Stimulated activated CD4-positive, alpha-beta T cell treated with anti-CD3 and anti-CD28 coated beads, Interleukin-2, amount 100 ng/mL, for 24 hours (primary cell): ENCODE measurements at places on chromosomes 6 and 20.

GRCh38 chr6:14102383-14102782 lies 15.2 kb upstream of the CD83 start:
- DNase-seq: no peak

DNA sequence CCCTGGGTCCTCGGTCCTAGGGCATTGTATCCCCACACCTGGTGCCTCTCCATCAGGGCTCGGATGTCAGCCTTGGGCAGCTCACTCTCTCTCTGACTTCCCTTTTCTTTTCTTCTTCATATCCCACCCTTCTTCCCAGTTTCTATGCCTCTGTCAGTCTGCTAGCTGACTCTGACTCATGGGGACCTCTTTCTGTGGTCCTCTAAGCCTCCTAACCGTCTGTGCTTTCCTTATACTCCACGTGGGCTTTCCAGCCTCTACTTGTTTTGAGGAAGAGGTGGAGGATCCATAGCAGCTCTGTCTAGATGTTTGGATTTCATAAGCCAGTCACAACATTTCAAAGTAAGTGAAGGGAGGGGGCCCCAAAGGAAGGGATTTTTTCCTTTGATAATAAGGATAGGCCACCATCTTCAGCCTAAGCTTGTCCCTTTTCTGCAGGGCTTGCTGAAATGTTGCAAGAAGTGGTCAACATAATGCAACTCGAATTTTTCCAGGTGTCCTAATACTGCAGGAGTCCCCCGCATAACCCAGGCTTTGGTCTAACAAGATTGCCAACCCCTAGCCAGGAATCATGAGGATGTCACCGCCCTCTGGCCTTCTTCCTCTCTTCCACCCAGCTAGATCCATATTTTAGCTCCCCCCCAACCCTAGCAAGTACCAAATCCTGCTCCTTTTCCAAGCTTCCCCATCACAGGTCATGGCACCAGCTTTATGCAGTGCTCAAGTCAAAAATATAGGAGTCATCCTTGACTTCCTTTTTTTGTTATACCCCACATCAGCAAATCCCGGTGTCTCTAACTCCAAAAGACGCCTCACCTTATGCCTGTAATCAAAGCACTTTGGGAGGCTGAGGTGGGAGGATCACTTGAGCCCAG lies 8.7 kb upstream of the PLTP start:
- DNase-seq: no peak

DNA sequence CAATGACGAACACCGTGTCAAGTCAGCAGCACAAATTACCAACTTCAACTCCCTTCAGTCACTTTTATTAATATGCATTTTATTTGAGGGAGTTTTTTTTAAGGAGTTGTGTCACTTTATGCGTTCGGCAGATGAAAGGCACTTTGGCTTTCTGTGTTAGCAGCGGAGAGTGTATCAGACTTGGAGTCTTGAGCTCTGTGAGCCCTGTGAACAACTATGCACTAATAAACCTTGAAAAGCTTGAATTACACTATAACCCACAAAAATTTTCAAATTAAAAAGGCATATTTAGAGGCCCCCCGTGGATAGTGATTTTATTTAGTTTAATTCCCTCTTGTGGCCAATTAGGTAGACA lies 335.3 kb upstream of the NT5E start:
- DNase-seq: no peak

DNA sequence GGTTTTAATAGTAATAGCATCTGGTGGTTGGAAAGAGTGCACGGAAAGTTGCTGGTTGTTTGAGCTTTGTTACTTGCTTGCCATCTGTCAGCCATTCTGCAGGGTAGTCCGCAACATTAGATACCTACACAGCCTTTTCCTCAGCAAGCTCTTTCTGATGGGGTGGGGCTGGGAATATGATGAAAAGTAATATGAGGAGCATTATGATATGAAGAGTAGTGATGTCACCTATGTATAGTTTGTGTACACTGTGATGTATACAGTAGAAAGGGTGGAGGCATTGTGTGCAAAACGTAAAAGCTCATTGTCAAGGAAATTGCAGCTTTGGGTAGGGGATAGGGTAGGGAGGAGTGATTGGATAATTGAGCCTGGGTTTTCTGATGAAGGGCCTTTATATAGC lies 16.1 kb downstream of the SCAF8 start:
- no peak for DNase-seq

DNA sequence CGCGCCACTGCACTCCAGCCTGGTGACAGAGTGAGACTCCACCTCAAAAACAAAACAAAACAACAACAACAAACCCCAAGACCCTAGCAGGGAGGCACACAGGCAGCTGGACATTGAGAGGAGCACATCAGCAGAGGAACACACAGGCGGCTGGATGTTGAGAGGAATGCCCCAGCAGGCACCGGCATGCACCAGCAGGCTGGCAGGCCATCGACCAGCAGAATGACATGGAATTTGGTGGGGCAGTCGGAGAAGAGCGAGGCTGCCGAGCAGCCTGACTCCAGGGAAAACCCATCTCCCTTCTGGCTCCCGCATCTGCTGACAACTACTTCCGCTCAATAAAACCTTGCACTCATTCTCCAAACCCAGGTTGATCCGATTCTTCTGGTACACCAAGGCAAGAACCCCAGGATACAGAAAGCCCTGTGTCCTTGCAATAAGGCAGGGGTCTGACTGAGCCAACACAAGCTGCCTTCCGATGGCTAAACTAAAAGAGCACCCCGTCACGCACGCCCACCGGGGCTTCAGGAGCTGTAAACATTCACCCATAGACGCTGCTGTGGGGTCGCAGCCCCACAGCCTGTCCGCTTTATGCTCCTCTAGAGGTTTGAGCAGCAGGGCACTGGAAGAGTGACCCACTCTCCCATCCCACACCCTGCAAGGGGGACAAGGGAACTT lies 60.2 kb downstream of the SLC22A23 start:
- no peak for DNase-seq

GRCh38 chr6:18280084-18280483 lies 15.8 kb upstream of the DEK start:
- no peak for DNase-seq

DNA sequence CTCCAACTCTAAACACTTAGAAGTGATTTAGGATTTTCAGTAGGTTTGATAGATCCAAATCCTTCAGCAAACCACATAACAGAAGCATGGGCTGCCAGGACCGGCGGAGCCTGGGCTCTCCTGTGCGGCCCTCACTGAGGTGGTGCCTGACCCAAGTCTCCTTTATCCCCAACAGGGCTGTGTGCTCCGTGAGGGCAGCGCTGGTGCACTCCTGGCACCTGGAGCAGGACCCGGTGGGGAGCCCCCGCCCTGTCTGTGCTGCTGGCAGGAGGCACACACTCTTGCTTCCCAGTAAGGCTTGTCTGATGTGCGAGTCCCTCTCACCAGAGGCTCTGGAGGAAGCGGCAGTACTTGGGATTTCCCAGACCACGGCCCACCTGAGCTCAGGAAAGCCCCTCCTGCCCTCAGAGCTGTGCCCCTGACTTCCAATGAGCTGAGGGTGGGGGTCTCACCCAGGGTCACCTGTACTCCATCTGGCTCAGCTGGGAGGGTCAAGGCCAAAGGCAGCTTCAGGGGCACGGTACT lies 56.2 kb downstream of the PYGB start:
- DNase-seq: no peak

DNA sequence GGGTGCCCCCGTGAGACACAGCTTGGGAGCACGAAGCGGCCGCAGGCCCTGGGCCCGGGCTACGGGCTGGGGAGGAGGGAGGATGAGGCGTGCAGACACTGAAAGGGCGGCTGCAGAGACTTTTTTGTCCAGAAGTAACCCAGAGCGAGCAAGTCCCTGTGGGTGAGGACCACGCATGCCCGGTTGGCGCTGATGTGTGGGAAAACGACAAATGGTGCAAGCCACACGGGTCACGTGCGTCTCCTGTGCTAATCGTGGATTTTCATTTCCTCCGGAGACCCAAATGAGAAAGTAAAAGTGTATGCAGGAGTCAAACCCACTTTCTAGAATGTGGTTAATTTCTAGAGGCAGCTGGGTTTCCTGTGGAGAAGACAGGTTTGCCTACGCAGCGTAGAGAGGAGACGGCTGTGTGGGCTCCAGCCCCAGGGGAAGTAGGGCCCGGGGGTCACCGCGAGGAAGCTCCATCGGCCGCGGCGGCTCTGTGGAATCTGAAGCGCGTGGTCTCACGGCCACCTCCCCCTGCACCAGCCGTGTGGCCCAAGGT lies 19.0 kb downstream of the DLL1 start:
- peak; percentile 81 for DNase-seq

DNA sequence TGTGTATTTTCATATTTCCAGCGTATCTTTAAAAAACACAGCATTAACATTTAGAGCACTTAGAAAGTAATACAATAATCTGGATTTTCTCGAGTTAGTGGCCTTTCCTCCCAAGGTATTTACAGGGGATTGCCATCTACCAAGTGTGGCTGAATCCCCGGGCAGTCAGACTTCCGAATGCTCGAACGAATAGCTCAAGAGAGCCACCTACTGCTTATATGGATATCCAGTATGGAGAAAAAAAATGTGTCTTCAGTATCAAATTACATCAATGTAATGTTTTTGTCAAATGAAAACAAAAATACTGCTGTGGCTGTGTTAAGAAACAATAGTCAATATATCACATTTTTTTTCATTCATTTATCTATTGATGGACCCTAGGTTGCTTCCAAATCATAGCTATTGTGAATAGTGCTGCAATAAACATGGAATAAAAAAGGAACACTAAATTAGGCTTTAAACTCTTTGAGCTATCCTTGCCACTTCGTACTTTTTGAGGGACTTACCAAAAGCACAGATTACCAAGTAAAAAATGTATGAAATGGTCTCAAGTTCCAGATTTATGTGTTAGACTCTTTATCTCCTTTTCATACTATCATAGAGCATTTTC lies 654.5 kb upstream of the PTCHD4 start:
- peak; percentile 0 for DNase-seq

GRCh38 chr6:26016245-26016962 lies 53.8 kb downstream of the TRIM38 start:
- DNase-seq: no peak

- DNase-seq: no peak
Observed at GRCh38 chr6:129102741-129103140, 219.8 kb downstream of the LAMA2 start.
